ENCODE measurements at places on chromosomes 7 and 10.

DNA sequence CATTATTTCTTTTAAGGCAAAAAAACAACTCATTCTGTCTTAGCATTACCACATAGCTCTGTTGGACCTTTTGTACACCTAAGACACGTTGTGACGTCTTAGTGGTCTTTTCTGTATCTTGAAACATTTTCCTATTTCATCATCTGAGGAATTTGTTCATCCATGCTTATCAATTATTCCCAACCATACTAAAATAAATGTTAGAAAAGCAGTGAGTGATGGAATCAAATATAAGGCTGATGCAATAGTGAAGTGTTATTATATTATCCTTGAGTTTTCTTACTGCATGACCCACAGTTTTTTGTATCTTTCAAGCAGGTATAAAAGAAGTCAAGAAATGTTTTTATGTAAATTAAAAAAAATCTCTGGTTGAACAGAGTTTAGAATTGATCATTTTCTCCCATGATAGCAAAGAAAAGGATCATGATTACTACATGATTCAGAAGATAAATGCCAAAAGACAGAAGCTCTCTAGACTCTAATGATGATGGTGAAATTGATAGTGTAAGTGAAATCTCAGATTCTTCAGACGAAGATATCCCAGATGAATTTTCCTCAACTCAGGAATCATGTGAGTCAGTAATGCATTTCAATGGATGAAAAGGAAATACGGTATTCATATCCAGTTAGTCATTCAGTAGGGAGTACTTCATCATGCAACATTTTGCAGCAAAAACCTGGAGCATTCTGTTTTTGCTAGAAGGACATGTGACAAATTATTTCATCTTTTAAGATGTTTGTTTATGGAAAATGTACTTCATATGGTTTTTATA lies 51.4 kb downstream of the CELF2 start:
- DNase-seq, result no peak

GRCh38 chr10:13684252-13684791 lies 97.6 kb downstream of the PRPF18 start:
- no peak for DNase-seq

GRCh38 chr10:77471069-77471536 lies 166.5 kb downstream of the KCNMA1 start:
- no peak for DNase-seq

DNA sequence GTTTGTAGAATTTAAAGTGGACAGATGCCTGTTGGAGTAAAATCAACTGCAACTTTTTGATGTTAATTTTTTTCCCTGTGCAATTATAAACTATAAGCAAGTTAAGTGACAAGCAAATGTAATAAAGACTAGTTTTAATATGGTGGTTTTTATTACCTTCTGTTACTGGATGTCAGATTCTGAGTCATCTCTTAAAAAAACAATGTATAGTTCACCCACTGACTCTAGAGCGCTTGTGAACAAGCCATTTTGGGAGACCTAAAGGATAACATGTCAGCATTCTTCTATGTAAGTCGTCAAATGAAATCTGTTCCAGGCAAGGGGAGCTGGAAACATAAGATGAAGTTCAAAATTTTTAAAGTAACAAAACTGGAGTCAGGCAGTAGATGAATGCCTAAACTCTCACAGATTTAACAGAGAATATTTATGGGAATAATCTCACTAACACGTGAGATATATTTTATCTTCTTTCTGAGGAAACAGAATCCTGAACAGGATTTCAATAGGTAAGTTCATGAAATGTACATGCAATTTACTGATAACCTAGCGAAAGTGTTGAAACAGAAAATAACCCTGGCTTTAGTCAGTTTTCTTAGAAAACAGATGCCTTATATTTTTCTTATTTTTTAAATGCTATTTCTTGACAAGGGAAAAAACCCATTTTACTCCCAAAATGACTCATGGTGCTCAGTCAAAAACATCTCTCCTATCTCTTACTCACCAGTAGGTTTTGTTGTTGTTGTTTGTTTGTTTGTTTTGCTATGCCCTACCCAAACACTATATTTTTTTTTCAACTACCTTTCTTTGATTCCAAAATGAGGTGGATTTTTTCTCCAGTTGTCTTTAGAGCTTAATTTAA lies 91.7 kb downstream of the SLC39A12 start:
- no peak for DNase-seq

DNA sequence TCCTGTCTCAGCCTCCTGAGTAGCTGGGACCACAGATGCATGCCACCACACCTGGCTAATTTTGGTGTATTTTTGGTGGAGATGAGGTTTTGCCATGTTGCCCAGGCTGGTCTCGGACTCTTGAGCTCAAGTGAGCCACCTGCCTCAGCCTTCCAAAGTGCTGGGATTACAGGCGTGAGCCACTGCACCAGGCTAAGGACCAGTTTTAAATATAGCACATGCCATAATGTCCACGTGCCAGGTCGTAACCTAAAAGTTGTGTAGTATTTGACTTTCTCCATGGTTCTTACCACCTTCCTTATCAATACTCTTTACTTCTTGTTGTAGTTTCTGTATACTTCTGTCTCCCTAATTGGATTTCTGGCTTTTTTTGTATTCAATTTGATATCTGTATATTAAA lies 13.3 kb downstream of the ANKIB1 start:
- DNase-seq, result no peak

DNA sequence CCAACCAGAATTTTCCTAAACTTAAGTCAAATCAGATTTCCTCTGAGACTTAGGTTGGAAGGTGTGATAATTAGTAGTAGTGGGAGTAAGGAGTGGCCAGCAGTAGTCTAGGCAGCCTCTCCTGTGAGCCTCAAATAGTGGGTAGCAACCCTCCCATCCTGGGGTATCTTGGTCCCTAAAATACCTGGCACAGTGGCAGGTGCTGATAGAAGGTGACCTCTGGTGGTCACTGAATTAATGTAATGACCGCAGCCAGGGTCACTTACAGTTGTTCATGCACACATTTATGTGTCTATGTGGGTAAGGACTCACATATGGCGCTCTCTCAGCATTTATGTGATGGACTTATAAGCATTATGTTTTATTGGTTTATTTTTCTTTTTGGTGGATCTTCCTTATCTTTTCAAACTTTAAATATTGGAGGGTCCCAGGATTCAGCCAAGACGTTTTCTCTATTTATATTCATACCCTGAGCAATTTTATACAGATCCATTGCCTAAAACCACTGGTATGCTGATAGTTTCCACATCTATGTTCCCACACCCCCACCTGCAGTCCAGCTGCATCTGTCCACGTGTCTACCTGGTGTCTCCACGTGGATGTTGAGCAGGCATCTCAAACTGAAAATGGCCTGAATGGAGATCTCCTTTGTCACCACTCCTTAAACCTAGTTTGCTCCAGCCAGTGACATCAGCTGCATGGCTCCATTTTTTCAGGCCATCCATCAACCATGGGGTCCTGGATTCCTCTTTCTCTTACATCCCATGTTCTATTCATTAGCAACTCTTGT lies 18.3 kb downstream of the BMPER start:
- DNase-seq, result no peak

GRCh38 chr7:17408245-17408903 lies 109.9 kb downstream of the AHR start:
- DNase-seq, result no peak

GRCh38 chr7:90686146-90686545 lies 90.0 kb downstream of the CDK14 start:
- no peak for DNase-seq

GRCh38 chr7:42934291-42934690 lies 2.1 kb downstream of the MRPL32 start:
- DNase-seq, result no peak

- DNase-seq, result no peak
Observed at GRCh38 chr10:93656155-93656554, 43.8 kb downstream of the PDE6C start.

DNA sequence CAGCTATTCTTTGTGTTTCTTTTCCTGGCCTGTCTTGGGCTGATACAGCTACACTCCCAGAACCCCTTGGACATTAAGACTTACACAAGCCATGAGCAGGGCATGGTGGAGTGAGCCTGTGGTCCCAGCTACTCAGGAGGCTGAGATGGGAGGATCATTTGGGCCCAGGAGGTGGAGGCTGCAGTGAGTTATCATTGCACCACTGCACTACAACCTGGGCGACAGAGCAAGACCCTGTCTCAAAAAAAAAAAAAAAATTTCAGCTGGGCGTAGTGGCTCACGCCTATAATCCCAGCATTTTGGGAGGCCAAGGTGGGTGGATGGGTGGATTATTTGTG lies 13.6 kb upstream of the FOXK1 start:
- no peak for DNase-seq

DNA sequence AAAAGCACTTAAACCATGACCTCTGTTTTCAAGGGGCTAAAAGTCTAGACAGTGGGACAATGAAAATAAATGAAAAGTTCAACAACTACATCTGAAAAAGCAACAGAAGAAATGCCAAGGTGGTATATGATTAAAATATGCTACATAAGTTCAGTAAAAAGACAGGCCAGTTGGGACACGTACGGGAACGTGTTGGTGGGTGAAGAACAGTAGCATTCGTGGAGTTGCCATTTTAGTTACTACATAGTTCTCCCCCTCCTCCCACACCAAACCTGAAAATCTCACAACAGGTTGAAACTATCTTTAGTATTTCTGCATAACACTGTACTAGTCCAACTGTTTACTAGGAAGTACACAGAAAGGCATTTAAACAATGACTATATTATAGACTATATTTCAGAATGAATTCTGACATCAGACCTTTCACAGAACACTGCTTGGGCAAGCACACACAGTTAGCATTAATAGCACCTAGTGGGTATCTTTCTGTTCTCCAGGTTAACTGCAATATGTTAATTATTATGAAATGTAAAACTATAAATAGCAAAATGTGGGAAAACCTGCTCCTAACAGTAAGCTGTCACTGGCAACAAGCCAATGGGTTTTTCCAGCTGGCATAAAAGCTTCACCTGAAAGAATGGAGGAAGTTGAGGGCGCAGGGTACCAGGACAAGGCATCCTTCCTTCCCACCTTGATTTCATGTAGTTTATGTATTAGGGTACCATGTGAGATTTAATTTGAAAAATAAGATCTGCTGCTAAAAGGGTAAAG lies 135.0 kb downstream of the STRA8 start:
- no peak for DNase-seq

GRCh38 chr7:98985406-98985805 lies 107.1 kb downstream of the TRRAP start:
- DNase-seq, result no peak

DNA sequence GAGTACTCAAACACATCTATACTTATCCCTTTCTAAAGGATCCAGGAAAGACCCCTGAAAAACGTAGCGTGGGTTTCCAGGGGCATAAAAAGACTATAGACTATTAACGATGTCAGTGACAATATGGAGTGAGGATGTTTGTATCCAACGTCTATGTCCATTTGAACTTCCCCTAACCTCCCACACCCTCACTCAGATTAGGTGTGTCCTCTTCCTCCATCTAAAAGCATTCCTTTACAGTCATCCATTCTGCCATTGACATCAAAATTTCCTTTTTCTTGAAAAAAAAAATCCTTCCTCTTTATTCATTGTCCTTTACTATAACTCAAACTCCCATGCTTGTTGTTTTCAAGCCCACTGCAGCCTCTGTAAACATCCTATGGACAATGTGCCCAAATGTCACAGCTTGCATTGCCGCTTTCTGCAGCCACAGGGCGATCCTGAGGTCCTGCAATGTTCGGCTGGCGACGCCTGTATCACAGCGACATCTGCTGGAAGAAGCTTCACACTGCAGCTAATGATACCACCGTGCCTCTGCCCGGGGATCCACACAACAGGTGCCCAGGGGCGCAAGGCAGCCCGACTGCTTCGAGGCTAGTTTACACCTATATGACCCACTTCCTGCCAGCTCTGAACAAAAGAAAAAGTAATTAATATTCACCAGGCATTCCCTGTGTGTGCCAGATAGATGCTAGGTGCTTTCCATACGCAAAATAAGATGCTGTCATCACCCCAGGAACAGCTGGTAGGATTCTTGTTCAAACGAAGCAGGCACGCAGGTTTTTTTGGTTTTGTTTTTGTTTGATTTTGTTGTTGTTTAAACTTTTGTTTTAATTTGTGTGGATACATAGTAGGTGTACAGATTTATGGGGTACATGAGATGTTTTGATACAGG lies 267.9 kb upstream of the GHITM start:
- DNase-seq, result peak; percentile 29

DNA sequence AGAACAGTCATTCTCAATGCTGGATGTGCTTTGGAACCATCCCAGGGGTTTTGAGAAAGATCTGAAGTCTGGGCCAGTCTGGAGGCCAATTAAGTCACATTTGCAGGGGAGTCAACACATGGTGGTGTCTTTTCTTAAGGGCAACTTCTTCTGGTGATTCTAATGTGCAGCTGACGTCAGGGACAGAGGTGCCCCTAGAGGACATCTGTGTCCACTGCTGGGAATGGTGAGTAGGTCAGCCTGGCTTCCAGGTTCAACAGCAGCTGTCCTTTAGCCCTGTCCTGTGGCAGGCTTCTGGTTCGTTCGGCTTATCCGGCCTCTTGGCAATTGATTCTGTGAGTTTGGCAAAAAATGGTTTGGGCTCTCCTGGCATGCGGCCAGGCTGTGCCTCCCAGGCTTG lies 269.7 kb upstream of the HABP2 start:
- DNase-seq, result no peak

- DNase-seq, result no peak
Observed at GRCh38 chr10:108362296-108362695, 1197.8 kb upstream of the SORCS1 start.

DNA sequence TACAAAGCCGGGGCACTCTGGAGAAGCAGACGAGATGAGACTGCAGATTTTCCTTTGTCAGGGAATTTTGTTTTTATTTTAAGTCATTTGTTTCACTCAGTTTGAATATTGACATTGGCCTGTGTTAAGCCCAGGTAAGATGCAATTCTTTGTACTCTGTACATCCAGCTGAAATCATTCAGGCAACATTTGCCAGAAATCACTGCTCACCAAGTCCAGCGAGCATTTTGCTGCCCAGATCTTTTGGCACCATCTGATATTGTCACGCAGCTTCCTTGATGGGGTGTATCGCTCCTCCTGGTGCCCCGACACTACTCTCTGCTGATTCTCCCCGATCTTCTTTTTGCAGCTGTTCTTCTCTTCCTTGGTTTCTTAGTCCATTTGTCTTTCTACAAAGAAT lies 261.7 kb downstream of the GALNT17 start:
- DNase-seq, result no peak

- DNase-seq, result no peak
Observed at GRCh38 chr7:158289761-158290523, 297.7 kb downstream of the PTPRN2 start.

DNA sequence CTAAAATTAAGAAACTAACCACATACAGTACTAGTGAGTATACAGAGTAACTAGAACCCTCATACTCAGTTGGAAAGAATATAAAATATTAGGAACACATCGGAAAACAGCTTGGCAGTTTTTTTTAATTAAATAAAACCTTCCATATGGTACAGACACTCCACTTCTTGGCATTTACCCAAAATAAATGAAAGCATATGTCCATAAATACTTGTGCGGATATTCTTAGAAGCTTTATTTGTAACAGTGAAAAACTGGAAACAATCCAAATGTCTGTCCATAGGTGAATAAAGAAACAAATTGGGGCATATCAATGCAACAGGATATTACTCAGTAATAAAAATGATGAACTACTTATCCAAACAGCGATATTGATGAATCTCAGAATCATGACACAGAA lies 410.0 kb downstream of the HTR7 start:
- DNase-seq, result no peak

All from NCI-H774 (cell line).